Left cardiac atrium (tissue), 4 donors: ENCODE measurements at places on chromosomes 12 and 14. TPM values are rescaled to one million over a fixed set of nuclear protein-coding genes. Genes with fewer than 3 reads are reported as not detected.

The RIMBP2 gene
- total RNA-seq = 0.31 TPM

The ARID2 gene
- total RNA-seq = 18.7 TPM

DNA sequence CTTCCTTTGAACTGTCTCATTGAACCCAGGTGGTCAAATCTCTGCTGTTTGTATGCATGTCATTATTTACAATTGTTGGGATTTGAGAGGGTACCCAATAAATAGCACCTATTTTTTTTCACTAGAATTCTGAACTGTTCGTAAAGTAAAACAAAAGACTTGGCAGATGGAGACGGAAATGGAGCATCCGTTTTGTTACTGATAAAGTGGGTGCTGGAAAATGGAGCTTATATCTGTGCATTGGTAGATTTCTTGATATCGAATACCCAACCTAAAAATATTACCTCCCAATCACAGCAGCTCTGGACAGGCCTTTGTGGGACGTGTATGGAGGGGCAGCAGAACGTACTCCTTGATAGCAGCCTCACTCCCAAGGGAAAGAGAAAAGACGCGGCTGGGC, 224.4 kb downstream of the C12orf75 start:
- DNase-seq = no peak

DNA sequence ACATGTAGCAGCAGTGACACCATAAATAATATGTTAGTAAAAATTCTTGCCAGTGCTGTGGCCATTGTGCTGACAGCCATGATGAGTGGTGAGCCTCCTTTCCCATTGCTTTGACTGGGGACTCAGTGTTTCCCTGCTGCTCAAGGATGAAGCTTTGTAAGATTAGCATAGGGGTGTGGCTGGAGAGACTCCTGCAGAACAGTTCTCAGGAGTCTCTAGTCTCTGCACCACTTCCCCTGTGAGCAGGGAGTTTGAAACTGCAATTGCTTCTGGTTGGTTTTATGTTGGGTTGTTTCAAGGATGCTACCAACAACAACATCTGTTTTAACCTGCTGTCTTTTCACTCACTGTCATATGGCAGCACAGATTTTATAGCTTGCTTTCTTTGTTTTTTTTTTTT, 41.4 kb downstream of the ZC3H14 start:
- DNase-seq = no peak
